ENCODE measurements at places on chromosomes 2 and 18.
A peak's percentile ranks its signal among the peaks of the same experiment; 100 is the strongest.

GRCh38 chr2:63121055-63121834, 70.6 kb downstream of the OTX1 start:
- DNase-seq = no peak

GRCh38 chr2:240387669-240388358, 47.6 kb upstream of the GPC1 start:
- DNase-seq = no peak

GRCh38 chr2:106579750-106580197, 92.6 kb downstream of the CD8B2 start:
- no peak for DNase-seq

GRCh38 chr2:9556121-9556743, 602 bp upstream of the ADAM17 start:
- DNase-seq = no peak

DNA sequence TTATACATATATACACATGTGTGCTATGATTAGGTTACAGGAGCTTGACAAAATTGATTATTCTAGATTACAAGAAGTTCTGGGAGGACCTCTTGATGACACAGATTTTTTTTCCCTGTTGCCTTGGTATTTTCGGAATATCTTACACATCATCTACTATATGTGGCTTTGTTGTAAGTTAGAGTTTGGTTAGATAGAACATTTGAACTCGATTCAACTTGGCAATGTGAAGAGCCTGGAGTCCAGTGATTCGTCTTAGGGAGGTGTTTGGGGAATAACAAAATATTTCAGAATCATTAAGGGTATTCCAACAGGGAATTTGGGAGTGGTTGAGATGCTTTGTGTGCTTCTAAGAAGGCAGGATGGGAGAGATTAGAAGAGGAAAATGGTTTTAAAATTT, 39.3 kb upstream of the EFEMP1 start:
- DNase-seq = no peak

GRCh38 chr2:222228054-222228453, 70.7 kb downstream of the PAX3 start:
- no peak for DNase-seq

DNA sequence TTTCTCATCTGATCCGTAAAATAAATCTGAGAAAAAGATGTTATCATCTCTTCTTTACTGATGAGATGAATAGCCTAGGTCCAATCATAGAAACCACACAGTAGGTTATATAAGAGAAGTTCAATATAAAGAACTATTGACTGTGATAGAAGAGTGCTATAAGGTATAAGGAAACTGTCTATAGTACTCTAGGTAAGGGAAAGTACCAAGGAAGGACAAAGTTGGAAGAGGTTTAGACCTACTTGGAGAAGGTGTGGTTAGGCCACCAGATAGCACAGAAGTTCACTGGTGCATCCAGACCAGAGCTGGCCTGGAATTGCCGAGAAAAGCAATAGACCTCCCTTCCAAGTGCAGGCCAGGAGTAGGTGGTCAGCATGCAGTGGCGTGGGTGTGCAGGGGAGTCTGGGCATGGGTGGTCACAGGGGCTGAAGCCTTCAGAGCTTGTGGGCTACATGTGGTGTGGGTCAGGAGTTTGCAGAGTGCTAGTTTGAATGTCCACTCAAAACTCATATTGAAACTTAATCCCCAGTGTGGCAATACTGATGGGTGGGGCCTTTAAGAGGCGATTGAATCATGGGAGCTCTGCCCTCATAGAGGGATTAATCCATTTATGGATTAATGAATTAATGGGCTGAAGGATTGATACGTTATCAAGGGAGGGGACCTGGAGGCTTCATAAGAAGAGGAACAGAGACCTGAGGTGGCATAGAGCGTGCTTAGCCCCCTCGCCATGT, 86.3 kb downstream of the ALPK2 start:
- no peak for DNase-seq

DNA sequence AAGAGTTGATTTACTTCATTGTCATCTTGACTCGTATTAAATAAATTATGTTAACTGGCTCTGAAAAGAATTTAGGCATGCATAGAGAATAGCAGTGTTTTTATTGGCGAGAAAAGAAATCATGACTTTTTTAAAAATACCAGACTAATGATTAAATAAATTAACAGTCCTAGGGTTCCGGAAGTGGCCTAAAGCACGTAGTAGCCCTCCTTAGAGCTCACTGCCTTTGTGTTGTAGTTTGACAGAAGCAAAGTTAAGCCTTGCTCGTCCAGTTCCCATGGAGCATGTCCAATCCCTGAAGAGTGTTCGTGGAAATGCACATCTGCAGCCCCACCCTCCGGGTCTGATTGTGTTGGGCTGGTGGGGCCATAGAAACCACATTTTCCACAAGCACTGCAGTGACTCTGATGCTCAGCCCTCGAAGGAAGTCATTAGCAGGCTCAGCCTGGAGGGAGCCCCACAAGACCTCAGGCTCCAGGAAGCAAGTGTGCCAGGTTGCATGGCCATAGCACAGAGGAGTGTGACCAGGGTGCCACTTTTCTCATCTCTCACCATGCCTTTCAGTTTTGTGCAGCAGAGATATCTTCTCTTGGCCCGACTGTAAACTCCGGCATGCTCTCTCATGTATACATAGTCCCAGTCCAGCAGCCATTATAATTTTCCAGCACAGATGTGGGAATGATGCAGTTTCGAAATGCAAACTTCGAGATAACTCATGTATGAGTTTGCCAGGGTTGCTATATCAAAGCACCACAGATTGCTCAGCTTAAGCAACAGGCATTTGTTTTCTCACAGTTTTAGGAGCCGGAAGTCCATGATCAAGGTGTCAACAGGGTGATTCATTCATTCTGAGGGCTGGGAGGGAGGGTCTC, 188.6 kb upstream of the SH3BP4 start:
- peak; percentile 11 for DNase-seq

DNA sequence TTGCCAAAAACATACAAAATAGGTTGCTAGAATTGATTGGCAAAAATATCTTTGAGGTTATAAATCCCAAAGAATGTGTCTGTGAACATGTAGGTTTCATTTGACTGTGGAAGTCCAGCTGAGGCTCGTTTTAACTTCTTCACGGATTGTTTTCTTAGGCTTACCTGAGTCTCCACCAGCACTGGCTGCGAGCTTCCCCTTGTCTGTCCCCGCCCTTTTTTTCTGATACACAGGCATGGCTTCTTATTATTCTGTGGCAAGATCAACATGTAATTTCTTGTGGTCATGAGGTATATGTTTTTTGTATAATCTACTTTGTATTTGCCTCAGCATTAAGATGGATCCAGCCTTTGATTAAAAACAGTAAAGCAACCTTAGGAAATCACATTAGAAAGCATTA, 7.2 kb upstream of the SLC40A1 start:
- no peak for DNase-seq

DNA sequence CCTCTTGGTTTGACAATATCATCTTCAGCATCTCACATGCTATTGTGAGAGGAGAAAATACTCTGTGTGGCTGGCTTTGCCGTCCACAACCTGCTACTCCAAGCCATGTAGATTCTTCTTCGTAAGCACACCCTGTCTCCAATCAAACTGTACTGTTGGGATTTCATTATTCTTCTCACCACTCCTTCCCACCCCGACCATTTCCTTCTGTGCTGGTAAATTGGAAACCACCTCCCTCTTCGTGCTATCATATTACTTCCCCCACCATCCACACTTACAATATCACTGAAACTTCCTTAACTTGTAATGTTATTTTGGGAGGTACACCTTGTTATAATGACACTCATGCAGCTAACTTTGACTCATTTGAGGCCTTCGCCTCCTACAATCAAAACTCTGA, 3.2 kb upstream of the AGXT start:
- no peak for DNase-seq

DNA sequence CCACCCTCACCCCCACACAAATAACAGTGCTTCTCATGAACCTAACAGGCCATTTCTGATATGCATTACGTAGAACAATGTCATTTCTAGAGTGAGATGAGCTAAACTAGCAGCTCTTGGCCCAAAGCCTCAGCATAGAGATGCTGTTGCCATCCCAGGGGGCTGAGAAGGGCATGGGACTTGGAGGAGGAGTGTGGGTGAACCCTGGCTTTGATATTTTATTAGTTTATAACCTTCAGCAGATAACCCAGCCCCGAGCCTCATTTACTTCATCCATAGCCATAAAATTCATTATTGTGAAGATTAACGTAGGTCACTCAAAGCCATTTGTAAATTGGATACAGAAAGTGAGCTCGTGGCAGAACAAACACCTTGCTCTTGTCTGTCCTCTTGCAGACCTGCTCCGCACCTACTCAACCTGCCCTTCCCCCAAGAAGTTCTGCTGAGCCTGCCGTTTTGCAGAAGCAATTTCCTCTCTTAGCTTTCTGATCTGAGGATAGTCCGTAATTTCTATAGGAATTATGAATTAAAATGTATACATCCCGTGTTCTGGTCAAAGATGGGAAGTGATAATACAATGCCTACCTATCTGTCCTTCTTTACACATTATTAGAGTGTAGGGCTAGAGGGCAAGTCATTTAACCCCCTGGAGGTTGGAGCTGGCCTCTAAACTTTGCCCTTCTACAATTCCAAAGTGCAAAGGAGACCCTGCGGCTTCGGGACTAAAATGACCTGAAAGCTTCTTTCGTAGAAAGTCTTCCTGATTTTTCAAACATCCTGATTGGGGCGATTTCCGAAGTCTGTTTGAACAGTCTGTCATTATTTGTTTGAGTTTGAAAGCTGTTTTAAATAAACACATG, 187.4 kb downstream of the BCL2 start:
- no peak for DNase-seq

DNA sequence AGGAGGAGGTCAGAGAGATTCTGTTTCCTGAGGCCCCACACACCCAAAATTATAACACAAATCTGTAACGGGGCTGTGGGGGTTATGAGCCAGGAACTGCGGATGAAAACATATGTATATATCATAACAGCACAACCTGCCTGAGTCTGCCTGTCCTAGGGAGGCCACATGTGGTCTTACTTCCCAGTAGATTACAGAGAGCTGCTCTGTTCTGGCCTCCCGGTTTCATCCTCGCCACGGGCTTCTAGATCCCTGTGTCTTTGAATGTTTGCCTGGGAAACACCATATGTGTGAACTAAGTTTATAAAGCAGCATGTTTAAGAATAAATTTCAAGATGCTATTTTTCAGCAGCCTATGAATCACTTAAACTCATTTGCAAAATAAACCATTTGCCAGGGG, 124.0 kb downstream of the TMEM200C start:
- no peak for DNase-seq

DNA sequence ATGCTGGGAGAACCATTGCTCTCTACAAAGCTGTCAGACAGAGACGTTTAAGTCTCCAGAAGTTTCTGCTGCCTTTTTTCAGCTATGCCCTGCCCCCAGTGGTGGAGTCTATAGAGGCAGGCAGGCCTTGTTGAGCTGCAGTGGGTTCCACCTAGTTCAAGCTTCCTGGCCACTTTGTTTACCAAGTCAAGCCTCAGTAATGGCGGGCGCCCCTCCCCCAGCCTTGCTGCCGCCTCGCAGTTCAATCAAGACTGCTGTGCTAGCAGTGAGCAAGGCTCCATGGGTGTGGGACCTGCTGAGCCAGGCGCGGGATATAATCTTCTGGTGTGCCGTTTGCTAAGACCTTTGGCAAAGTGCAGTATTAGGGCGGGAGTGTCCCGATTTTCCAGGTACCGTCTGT, 52.7 kb upstream of the SCYGR2 start:
- peak; percentile 8 for DNase-seq

GRCh38 chr2:138979131-138979785, 199.1 kb upstream of the NXPH2 start:
- no peak for DNase-seq

GRCh38 chr2:208501206-208501605, 94.6 kb downstream of the PTH2R start:
- peak; percentile 93 for DNase-seq

DNA sequence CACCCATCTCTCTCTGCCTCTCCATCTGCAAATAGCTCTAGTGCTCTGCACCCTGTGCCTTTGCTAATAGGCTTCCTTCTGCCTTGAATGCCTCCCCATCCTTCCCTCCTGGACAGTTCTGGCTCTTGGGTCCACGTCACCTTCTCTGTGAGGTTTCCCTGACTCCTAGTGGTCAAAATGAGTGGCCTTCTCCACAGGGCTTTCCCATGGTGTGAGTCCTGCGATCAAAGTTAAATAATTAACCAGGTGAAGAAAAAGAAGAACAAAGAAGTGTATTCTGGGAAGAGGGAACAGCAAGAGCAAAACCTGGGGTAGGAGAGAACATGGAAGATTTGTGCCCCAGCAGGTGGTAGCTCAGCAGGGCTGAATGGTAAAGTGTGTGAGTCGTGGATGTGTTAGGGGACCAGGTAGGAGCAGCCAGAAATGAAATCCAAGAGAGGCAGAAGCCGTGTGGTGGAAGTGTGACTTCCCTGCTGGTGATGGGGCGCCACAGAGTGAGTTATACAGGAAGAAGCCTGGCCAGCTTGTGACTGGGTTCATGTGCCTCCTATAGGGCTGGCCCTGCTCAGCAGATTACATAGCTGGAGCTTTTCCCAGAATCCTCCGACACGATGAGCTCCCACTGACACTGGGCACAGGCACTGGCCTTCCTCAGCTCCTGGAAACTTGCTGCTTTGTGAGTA, 93.8 kb upstream of the LDAH start:
- no peak for DNase-seq

- DNase-seq = peak; percentile 32
These were observed 433 bp downstream of the SH3RF3 start for GRCh38 chr2:109129356-109129920.

DNA sequence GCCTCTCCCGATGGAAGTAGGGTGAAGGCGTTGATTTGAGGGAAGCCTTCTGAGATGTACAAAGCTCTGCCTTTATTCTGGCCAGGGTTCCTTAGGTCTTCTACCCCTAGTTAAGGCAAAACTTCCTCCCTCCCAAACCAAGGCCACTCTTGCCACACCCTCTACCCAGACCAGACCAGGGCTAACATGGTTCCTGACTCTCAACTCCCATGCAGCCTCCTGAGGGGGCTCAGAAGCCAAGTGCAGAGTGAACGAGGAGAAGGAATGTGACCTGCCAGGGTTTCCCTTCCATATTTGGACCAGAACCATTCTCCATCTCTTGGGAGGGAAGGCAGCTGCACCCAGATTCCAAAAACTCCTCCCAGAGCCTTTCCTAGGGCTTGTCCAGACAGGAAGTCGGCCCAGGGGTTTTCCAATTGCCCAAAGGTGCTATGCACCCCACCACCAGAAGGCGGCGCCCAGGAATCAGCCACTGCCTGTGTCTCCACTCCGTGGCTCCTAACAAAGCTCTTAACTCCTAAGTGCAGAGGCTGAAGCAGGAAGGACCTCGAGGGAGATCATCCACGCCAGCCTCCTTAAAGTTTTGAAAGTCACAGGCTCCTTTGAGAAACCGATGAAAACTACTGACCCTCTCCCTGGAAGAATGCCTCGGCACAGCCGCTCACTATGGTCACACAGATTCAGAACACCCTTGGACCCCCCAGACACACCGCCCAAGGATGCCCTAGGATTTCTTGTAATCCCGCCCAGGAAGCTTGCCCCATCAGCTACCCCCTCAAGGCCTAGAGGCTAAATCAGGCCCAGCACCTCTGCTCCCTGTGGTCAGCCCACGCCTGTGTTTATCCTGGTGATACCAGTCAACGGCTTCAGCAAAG, 157.8 kb downstream of the SMAD2 start:
- peak; percentile 8 for DNase-seq

Measured in NCI-H345 (cell line).